ENCODE measurements at places on chromosomes 13 and 19.

- DNase-seq, result no peak
These were observed 4.7 kb upstream of the CCDC169 start for GRCh38 chr13:36302289-36302688.

- DNase-seq, result peak; percentile 45
These were observed 2.1 kb upstream of the PCDH8 start for GRCh38 chr13:52850396-52851136.

DNA sequence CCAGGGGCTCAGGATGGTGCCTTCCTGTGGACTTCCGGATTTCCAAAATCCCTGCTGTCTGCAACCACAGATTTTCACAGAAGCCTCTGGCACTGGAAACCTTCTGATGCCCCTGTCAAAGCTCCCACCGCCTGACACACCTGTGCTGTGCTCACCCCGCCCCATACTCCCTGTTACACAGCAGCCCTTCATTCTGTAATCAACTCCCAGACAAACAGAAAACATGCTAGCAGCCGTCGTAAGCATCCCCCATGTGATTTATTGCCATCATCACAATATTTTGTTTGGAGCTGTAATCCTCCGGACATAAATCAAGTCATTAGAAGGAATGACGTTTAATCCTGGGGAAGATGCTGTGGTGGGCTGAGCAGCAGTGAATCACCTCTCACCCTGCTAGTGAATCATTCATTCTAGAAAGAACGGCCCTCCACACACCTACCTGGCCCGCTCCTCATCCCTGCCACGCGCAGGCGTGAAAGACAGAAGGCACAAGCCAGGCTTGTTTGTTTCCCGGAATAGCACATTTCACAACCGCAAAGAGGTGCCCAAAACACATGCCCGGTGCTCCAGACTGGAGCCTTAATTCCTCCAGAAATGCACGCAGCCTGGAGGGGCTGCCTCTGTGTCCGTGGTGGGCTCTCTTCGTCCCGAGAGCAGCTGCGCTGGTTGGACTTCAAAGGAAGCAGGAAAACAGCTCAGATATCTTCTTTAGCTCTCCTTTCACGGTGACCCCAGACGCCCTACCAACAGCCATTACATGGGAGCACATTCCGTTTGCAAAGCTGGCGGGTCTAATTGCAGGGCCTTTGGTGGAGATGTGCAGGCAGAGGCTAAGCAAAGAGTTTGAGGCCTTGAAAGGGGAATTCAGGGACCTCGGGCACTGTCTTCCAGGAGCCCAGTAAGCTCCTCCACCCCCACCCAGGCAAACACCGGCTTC, 41.3 kb upstream of the KCTD15 start:
- no peak for DNase-seq

GRCh38 chr13:62092949-62093348, 677.3 kb upstream of the PCDH20 start:
- no peak for DNase-seq

Data from hypothalamus (tissue), 51 donors.